AML-193 (cell line): ENCODE measurements at places on chromosomes 11 and 22.
A peak's percentile ranks its signal among the peaks of the same experiment; 100 is the strongest.

- DNase-seq: peak; percentile 12
These were observed 10.0 kb upstream of the RELT start for GRCh38 chr11:73366265-73366610.

DNA sequence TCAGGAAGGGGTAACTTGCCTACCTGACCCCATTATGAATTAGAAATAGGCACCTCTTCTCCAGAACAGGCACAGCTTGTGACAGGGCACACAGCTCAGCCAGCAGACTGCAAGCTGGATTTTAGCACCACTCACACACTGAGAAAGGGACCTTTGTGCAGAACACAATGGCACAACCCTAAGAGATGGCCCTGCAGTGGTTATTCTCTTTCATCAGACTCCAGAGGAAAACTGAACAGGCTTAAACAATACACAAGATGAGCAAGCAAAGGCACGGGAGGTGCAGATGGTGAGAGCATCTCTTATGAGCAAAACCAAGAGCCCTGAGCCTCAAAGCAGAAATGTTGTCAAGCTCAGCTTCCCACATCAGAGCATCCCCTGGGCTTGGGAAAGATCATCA, 93.8 kb upstream of the LRRC55 start:
- no peak for DNase-seq

DNA sequence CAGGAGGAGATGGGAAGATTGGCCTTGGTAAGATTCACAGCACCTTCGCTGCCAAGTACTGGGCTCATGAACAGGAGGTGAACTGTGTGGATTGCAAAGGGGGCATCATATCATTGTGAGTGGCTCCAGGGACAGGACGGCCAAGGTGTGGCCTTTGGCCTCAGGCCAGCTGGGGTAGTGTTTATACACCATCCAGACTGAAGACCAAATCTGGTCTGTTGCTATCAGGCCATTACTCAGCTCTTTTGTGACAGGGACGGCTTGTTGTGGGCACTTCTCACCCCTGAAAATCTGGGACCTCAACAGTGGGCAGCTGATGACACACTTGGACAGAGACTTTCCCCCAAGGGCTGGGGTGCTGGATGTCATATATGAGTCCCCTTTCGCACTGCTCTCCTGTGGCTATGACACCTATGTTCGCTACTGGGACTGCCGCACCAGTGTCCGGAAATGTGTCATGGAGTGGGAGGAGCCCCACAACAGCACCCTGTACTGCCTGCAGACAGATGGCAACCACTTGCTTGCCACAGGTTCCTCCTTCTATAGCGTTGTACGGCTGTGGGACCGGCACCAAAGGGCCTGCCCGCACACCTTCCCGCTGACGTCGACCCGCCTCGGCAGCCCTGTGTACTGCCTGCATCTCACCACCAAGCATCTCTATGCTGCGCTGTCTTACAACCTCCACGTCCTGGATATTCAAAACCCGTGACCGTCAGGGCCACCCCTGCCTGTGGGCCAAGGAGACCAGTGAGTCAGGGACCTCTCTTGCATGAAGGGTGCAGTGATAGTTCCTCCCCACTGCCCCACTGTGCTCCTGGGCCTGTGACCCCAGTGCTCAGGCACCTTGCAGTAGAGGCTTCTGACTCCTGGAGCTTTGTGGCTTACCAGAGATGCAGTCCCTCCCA, 83.6 kb downstream of the BCR start:
- no peak for DNase-seq

- DNase-seq: no peak
These were observed 470.0 kb downstream of the SOX6 start for GRCh38 chr11:15886299-15886698.

DNA sequence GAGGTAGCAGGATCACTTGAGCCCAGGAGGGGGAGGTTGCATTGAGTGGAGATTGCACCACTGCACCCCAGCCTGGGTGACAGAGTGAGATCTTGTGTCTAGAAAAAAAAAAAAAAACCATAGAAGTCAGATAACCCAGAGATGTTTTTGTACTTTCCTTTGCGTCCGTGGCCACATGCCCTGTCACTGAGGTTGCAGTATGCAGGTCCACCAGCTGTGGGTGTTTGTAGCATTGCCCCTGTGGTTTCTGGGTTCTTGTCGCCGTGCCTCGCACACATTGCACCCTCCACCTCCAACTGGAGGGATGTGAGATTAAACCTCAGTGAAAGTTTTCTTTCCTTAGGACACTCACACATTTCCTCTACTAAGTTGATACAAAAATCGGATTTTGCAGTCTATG, 70.3 kb downstream of the TNRC6B start:
- DNase-seq: no peak

DNA sequence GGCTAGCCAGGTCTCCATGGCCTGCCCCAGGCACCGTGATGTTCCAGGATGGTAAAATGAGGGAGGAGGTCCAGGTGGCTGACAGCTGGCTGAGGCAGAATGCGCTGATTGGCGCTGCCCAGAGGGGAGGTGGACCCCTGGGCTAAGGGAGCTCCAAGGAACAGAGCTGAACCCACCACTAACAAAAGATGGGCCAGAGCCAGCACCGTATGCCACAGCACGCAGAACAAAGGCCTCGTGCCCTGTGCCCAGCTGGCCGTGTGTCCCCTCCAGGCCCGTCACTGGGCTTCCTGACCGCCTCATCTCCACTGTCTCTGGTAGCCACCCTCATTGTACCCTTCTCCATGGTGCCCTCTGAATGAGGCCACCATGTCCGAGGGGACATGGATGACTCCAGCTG, 19.6 kb upstream of the PRODH start:
- no peak for DNase-seq

DNA sequence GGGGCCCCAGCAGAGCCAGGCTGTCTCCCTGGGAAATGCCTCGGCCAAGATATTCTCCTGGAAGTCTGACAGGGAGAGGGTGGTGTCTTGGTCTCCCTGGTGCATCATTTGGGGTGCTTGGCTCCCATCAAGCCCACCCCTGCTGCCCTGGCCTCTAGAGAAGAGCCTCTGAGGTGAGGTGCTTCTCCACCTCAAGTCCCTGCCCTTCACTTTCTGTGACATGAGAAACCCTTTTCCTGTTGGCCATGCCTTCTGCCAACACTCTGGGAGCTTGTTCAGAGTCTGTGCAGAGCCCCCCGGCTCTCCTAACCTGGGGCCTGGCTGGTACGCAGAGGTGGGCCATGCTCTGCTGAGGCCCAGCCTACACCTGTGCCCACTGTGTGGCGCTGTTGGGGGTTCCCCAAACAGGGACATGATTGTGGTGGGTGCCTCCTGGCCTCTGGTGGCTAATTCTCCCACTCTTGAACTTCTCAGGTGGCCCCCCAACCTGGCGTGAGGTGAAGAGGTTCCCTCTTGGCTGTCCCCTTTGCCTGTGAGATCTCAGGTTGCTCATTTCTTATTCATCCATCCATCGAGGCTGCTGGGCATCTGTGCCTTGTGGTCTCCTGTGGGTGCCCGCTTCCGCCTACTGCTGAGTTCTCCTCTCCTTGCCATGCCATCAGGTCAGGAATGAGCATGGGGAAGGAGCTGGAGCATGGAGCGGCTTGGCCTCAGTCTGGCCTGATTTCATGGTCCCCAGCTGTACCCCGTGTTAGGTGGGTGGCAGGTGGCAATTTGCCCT, 19.2 kb upstream of the DGCR8 start:
- DNase-seq: no peak

- no peak for DNase-seq
These were observed 13.7 kb downstream of the TMEM216 start for GRCh38 chr11:61406067-61406466.

- no peak for DNase-seq
These were observed 12.4 kb downstream of the GLYATL2 start for GRCh38 chr11:58832056-58832645.

- no peak for DNase-seq
These were observed 490.3 kb downstream of the METTL15 start for GRCh38 chr11:28598531-28598930.

GRCh38 chr11:101584655-101585054, 848 bp upstream of the TRPC6 start:
- no peak for DNase-seq

DNA sequence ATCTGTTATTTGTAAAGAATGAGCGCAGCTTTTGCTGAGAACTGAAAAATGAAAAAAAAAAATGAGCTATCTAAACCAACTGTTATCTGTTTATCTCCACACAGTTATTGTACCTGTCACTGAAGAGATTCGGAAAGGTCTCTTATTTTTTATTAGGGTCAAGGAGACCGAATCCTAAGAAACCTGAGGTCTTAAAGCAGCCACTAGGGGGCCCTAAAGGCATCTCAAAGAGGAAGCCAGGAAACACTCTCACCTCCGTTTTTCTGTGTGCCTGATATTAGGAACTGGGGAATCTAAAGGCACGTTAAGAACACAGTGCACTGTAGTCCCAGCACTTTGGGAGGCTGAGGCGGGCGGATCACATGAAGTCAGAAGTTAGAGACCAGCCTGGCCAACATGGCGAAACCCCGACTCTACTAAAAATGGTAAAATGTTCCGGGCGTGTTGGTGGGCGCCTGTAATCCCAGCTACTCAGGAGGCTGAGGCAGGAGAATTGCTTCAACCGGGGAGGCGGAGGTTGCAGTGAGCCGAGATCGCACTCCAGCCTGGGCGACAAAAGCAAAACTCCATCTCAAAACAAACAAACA, 3.5 kb upstream of the LARGE1 start:
- peak; percentile 24 for DNase-seq

DNA sequence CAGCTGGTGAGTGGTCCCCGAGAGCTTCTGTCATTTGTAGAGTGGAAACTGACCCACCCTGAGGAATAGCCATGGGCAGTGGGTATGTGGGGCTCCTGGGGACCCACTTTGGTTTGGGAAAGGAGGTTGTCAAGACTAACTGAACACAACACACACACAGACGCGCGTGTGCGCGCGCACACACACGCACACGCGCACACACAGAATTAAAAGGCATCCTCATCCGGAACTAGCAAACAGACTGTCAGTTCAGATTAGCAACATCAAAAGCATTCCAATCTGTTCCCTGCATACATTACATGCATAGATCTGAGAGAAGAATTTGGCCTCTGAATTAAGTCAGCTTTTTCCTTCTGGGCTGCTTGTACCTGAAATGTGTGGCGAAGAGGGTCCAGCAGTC, 284.7 kb downstream of the ST3GAL4 start:
- DNase-seq: no peak

DNA sequence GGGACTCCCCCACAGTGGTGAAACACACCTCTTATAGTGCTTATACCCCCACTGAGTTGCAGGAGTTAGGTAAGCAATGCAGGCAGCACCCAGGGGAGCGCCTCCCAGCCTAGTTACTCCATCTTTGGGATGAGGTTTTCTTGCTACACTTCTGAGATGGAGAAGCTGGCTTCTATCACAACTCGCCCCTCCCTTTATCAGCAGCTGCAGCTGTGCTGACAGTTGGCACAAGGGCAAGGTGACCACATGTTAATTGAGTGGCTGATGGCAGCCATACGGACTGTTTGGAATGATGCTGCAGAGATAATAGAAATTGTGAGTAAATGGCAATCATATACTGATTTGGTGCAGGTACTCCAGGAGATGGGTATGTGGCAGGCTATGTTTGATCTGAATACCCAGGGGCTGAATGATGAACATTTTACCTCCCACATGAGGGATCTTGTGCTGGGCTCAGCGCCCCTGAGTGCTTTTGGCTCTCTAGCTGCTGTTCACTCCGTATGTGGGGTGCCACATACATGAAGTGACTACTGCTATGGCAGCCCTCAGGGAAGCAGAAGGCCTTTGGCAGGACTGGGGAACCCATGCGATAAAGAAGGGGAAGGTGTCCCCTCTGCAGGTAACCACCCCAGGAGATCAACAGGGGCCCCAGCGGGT, 29.2 kb upstream of the KCNA4 start:
- no peak for DNase-seq

GRCh38 chr22:46660604-46661201, 40.5 kb downstream of the GRAMD4 start:
- DNase-seq: no peak

- DNase-seq: peak; percentile 55
These were observed 1.9 kb downstream of the OR4S1 start for GRCh38 chr11:48307760-48308386.

DNA sequence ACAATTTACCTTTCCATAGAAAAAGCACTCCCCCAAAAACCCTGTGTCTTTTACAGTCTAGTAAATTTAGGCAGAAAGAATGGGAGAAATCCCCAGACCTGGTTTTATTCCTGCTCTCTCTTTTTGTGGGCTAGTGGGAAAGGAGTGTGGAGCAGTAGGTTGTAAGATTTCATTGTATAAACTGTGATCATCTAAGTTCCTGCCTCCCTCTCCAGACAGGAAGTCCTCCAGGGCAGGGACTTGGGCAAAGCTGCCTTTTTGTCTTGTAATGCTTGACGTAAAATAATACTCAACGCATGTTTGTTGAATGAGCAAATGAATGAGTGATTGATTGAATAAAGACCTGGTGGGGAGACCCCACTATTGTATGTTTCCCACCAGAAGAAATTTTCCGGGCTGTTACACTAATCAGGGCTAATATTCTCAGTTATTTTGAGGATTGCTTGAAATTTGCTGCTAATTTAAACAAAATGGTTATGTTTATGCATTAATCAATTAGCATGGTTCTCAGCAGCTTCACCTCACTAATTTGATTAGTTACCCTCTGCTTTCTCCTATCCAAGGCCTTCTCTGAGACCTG, 36.3 kb downstream of the CSNK2A3 start:
- DNase-seq: no peak

DNA sequence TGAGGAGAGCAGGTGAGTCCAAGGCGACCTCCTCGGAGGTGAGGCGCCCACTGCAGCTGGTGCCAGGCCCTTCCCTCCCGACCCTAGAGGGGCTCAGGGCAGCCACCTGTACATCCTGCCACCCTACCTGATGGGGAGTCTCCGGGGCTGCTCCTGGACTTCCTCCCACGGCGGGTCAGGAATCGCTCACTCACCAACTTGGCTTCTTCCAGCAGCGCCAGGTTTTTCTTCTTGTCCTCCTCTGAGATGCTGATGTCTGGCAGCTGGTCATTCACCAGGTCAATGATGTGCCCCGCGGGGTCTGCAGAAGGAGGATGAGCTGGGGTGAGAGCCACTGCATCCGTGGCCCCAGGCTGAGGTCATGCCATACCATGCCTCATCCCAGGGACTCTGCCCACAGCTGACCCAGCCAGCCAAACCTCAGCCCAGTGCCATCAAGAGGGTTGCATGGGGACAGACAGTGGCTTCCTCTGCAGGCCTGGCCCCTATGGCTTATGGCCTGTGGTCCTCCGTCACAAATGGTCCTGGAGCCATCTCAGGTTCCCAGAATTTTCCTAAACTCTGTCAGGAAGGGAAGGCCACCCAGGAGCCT, 61.0 kb upstream of the LYVE1 start:
- DNase-seq: no peak

DNA sequence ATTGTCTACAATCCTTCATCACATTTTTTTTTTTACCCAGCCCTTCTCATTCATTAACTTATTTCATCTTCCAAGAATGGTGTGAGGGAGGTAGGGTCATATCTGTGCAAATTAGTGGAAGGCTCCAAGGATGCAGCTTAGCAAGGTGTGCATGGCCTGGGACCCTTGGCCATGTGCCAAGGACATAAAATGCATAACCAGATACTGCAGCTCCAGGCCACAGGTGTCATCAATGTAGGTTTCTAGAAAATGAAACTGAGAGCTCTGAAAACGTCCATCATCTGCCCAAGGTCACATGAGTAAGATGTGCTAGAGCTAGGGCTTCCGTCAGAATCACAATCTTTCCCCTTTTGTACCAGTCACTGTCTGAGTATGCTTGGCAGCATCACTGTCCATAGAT, 29.8 kb downstream of the ANKK1 start:
- no peak for DNase-seq

- DNase-seq: no peak
These were observed 65.3 kb downstream of the ARL14EP start for GRCh38 chr11:30387891-30388861.
